ENCODE measurements at places on chromosomes 2 and 18.

GRCh38 chr2:3041841-3042600 lies 335.6 kb downstream of the EIPR1 start:
- DNase-seq = no peak

DNA sequence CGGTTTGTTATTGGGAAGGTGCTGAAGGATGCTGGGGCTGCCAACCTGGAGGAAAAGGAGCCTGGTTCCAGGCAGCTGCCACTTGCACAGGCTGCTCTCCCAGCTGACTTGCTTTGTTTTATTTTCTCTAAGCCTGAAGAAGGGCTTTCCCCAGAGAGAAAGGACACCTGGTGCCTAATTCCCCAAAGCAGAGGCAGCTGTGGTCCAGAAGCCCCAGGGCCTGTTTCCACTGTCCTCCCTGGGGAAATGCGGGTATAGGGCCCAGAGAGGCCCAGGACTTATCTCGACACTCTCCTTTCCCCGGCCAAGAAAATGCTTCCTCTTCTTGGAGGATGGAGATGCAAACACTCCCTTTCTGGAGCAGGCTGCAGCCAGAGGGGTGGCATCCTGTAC lies 30.1 kb downstream of the INO80C start:
- DNase-seq = no peak

DNA sequence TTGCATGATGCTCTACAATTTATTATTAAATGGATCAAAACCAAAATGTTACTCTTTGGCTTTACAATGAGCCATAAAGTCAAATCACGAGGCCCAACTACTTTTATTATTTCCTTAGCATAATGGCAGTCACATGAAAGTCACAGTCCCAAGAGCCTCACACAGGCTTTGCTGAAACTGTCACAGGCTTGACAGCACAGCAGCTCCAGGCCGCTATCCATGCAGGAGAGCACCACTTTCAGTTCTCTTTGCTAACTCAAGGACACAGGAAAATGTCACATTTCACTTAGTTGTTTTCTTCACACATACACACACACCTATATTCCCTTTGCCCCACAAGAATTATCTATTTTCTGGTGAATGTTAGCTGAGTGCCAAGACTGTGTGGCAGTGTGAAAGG lies 11.1 kb upstream of the MSGN1 start:
- no peak for DNase-seq

DNA sequence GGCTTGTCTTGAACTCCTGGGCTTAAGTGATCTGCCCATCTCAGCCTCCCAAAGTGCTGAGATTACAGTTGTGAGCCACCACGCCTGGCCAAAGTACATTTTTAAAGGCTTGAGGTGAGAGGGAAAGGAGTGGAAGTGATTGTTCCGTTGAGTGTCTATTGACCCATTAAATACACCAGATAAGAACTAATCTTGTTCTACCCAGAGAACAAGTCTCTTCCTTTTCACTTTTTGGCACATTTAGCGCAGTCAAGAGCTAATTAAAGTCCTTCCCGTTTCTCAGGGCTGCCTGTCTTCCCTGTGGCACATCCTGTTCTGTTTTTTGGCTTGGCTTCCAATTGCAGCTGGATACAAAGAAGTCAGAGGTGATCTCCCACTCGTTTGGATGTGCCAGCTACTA lies 172.3 kb downstream of the ALPK2 start:
- peak; percentile 62 for DNase-seq

DNA sequence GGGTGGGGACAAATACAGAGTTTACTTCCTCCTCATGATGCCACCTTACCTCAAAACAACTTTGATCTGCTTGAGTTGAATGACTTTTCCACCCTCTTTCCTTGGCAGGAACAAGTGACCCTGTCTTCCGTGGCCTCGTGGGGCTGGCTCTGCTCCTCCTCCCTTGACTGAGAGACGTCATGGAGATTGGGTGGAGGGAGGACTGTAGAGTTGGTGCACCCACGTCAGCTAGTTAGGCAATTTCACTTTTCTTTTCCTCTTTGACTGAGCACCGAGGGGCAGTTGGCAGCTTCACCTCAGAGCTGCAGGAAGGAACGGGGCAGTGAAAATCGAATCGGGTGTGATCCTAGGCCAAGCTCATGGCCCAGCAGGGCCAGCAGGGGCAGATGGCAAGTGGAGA lies at the start of gene SP140:
Gene SP140 (plus strand): TSS at position 251 of the 400 bp plus-strand sequence. CDS start 109 bp downstream, at position 360.
- no peak for DNase-seq

GRCh38 chr2:130894326-130894942 lies 57.7 kb downstream of the ARHGEF4 start:
- peak; percentile 45 for DNase-seq

- no peak for DNase-seq
Measured at GRCh38 chr18:38262661-38263060, 697.1 kb upstream of the CELF4 start.

GRCh38 chr2:200321780-200322534 lies 15.5 kb downstream of the SPATS2L start:
- DNase-seq = no peak

DNA sequence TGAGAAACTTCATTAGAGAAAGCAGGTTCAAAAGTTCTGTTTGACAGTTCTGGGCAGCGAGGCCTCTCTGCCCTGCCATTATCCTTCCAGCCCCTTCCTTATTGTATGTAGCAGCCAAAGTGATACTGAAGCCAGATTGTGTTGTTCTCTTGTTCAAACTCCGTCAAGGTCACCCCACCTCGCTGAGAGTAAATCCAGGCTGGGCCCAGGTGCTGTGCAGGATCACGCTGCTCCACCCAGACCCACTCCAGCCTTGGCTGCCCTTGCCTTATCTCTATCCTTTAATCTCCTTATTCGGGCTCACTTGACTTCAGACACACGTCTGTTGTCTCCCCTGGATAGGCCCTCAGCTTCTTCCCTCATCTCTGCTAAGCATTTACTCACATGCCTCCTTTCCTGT lies 196.1 kb downstream of the CPS1 start:
- DNase-seq = no peak

DNA sequence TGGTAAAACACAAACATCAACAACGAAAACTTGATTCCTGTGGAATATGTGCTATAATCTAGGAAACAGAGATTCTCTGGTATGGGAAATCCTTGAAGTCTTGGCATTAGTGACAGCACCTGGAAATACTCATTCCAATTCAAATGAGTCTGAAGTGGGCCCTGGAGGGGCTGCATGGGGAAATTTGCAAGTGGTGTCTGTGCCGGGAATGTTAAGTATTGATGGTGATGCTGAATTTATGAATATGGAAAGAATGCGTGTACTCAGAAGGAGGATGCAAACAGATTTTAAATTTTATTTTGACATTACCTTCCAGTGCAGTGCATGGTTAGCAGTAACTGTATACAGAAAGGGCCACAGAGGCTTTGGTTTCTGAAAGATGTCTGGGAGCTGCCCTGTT lies 37.2 kb downstream of the PTPRM start:
- no peak for DNase-seq

GRCh38 chr18:77784759-77785379 lies 535.2 kb downstream of the GALR1 start:
- no peak for DNase-seq

GRCh38 chr18:58175122-58175785 lies 131.2 kb downstream of the NEDD4L start:
- DNase-seq = no peak

DNA sequence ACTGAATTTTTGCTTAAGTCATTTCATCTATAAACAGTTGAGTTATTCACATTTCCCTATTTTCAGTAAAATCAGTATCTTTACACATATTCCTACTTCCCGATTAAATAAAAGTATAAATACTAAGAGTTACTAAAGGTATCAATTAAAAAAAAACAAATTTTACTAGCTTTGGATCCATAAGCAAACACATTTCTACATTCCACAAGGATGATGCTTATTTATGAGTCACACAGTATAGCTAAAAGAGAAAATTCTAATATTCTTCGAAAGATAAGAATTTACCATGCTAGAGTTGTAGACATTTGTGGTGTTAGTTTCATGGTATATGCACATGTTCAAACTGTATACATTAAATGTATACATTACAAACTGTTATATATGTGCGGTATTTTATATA lies 23.7 kb downstream of the PGAP1 start:
- peak; percentile 68 for DNase-seq

DNA sequence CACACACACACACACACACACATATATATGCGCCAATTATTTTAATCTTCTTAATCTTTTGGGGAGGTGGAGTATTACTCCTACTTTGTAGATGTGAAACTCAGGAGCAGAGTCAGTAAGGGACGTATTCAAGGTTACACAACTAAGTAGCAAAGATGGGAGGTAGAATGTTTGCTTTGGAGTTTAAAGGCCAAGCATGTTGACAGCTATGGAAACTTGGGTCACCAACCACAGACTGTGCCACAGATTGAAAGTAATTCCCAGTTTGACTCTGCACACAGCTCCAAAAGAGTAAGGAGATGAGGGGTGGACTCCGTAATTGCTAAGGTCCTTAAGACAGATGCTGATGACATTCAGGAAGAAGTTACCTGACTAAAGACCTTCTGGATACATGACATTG lies 124.8 kb upstream of the ITGB6 start:
- DNase-seq = peak; percentile 45

DNA sequence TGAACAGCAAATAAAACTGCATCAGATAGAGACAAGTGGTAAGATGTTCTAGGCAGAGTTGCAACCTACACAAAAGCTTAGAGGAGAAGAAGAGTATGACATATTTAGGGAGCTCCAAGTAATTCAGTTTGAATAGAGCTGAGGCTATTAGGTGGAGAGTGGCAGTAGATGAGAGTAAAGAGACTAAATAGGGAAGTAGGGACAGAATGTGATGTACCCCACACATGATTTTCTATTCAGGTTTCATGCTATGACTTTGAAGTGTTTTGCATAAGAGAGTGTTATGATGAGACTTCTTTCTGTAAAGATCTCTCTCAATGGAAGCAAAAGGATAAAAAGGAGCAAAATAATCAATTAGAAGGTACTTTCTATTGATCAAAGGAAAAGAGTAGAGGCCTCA lies 206.8 kb upstream of the ERBB4 start:
- no peak for DNase-seq

- no peak for DNase-seq
Measured at GRCh38 chr2:159095813-159096212, 127.4 kb downstream of the TANC1 start.

DNA sequence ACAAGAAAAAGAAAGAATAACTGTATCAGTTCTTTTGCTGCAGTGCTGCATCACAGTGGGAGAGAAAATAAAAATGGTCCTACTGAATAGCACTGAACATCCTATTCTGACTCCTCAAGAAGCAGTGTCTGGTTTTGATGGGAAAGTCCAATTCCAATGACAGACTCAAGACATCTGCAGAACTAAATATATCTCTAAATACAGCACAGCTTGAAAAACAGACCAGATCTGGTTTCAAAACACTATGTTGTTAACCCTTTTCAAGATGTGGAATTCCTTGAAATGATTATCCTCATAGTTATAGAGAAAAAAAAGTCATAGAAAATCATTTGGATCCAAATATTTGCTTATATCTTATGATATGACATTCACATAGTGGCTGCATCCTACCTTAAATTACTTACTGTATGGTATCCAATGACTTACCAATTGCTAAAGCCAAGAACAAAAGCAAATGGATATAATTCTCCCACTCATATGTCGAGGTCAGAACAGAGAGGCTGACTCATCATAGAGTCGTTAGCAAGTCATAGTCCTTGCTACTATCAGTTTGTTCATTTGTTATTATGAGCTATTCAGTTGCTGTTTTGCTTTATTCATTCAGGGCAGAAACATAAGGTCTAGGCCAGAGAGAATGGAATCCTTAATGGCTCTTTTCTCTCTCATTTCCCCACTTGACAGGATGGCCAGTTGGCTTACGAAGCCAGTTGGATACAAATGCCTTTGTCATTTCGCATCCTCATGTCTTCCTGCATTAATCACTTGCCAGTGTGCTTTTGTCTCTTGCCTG lies 62.5 kb upstream of the ACVR2A start:
- no peak for DNase-seq

- no peak for DNase-seq
Measured at GRCh38 chr2:229543176-229543873, 171.0 kb downstream of the DNER start.

GRCh38 chr18:78601349-78601748 lies 378.3 kb upstream of the SALL3 start:
- DNase-seq = no peak

DNA sequence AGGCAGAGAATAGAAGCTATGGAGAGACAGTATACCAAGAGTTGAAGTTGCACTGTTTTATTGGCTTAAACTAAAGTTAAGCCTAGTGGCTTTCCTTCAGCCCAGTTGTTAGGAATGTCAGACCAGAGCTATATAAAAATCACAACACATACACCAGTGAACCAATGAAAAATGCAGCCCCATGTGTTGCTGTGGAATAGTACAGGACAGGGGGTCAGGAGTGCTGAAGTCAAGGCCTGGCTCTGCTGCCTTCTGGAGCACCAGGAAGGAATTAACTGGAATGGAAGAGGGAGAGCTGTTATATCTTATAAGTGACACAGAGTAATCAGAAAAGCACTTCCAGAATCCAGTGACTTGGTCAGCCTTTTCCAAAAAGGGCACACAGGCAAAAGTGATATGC lies 58.9 kb downstream of the OSR1 start:
- DNase-seq = no peak

- DNase-seq = peak; percentile 85
Measured at GRCh38 chr2:39494784-39495251, 57.7 kb upstream of the MAP4K3 start.

- no peak for DNase-seq
Measured at GRCh38 chr2:222944552-222944951, 83.7 kb downstream of the ACSL3 start.

DNA sequence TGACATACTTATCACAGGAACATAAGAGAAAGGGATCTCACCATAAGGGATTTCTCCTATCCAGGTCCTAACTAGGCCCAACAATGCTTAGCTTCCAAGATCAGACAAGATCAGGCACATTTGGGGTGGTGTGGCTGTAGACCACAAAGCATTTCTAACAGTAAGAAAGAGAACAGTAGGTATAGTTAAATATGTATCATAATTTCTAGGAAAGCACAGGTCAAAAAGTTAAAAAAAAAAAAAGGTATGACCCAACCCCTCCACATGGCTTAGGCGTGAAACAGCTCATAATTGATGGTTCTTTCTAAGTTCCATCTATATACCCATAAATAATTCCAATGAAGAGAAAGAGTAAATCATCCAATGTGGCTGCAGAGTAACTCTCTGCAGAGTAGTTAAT lies 6.9 kb downstream of the PRKD3 start:
- DNase-seq = no peak

DNA sequence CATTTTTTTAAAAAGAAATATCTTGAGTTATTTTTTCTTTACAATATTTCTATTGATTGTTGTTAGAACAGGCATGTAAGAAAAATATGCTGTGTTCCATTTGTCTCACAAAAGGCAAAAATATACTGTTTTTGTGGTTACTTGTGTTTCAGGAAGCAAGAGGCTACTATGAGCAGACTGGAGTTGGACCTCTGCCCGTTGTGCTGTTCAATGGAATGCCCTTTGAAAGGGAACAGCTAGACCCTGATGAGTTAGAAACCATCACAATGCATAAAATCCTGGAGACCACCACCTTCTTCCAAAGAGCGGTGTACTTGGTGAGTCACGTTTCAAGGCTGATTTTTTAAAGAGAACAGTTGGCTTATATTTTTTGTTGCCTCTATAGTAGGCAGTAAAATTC lies 54.7 kb downstream of the UGGT1 start:
- DNase-seq = no peak
